ENCODE measurements at places on chromosomes 13 and 19.
A peak's percentile ranks its signal among the peaks of the same experiment; 100 is the strongest.

GRCh38 chr13:75796825-75797224, 160.7 kb downstream of the LMO7 start:
- no peak for DNase-seq

DNA sequence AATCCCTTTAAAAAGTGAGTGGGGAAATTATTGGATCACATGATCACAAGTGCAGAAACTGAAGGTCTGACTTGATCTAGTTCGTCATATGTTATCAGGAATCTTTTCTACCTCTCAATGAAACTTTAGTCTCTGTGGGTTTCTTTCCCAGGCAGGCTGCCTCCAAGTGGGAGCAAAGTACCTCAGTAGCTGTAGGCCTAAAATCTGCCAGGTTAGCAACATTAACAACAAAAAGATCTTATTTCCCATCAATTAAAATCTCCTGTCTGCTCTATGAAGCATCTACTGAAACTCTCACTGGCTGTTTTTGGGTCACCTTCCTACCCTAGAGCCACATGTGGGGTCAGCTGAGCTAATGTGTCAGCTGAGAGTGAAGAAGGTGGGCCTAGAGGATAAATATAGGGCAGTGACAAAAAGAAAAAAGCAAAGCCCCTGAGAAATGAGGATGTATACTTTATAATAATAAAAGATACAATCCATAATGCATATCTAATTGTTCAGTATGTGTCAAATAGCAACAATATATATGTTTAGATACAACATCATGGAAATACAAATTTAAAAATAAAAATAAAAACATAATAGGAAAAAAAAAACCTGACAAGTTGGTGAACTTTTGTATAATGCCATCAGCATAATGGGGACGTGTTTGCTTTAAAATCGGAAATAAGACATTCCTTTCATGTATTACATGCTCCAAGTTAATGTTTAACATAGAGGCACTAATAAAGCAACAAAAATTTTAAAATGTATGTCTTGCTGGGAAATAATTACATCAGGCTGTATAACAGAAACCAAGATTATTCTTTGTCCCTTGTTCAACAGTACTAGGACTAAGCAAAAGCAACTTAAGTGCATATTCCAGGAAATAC, 141.1 kb downstream of the GPC5 start:
- DNase-seq, result no peak

- no peak for DNase-seq
Measured at GRCh38 chr13:97573011-97573410, 139.0 kb downstream of the RAP2A start.

- no peak for DNase-seq
Measured at GRCh38 chr13:78820541-78820940, 161.6 kb upstream of the OBI1 start.

GRCh38 chr19:16160943-16161560, 12.3 kb downstream of the CIB3 start:
- no peak for DNase-seq

GRCh38 chr13:85974608-85975366, 175.6 kb upstream of the SLITRK6 start:
- DNase-seq, result no peak

DNA sequence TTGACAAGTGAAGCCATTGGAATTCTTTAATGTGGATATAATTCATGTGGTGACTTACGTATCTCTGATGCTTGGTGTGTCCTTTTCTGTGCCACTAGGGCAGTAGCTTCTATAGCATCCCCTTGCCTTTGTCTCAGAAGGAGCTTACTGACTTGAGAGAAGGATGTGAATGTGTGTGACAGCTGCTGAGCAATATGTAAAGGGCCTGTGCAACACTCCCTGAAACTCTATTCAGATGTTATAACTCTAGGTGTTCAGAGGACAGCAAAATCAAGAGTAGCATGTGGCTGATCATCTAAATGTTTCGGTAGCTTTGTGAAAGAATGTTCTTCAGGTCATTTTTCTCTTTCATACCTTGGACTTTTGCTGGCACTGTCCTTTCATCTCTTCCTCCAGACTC, 189.5 kb downstream of the LMO7 start:
- no peak for DNase-seq

DNA sequence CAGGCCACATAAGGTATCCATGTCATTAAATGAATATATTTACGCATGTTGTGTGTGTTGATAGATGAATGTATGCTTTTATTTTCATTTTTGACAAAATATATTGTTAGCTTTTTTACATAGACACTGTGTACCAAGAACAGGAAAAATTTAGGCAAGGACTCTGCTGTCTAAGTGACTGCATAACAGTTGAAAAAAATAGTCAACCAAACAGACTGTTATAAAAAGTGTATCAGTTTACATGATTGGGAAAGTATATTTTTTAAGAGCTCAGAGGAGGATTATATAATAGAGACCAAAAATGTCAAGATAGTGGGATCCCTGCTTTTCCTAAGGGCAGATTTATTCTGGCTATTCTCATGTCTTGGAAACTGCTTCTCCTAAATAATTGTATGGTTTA, 858.0 kb downstream of the SLITRK1 start:
- no peak for DNase-seq

GRCh38 chr13:25588336-25589060, 216.7 kb downstream of the ATP8A2 start:
- DNase-seq, result no peak

DNA sequence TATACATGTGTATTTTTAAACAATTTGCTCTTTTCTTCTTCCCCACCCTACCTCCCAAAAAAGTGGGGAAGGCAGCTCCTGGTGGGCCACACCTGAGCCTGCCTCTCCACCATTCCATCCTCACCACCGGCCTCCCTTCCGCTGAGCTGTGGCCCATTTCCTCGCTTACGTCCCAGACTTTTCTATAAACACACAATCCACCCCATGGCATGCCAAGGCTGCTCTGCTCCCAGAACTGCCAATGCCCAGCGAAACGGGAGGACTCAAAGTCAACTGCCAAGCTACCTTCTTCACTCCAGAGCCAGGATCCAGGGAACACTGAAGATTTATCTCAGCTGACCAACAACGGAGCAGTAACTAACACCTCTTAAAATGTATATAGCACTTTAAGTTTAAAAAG, 2.8 kb downstream of the N4BP2L1 start:
- no peak for DNase-seq

DNA sequence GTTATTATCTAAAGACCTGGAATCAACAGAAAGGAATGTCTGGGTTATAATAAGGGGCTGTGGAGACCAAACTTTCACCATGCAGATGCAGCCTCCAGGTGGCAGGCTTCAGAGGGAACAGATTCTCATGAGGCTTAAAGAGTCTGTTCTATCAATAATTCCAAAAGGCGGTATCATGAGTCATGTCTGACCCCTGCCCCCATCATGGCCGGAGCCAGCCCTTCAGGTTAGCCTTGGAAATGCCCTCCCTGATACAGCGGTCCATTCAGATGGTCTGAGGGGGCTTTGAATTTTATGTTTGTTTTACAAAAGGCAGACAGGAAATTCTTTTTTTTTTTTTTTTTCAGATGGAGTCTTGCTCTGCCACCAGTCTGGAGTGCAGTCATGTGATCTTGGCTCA, 21.7 kb upstream of the LAMP1 start:
- DNase-seq, result peak; percentile 82

Measured in SK-MEL-5 (cell line).